Activated gamma-delta T cell (primary cell): ENCODE measurements at places on chromosomes 11 and 22.

GRCh38 chr11:44140805-44141204, 45.3 kb downstream of the EXT2 start:
- DNase-seq, result no peak

GRCh38 chr11:66278363-66279091, 552 bp downstream of the CNIH2 start:
- no peak for DNase-seq

DNA sequence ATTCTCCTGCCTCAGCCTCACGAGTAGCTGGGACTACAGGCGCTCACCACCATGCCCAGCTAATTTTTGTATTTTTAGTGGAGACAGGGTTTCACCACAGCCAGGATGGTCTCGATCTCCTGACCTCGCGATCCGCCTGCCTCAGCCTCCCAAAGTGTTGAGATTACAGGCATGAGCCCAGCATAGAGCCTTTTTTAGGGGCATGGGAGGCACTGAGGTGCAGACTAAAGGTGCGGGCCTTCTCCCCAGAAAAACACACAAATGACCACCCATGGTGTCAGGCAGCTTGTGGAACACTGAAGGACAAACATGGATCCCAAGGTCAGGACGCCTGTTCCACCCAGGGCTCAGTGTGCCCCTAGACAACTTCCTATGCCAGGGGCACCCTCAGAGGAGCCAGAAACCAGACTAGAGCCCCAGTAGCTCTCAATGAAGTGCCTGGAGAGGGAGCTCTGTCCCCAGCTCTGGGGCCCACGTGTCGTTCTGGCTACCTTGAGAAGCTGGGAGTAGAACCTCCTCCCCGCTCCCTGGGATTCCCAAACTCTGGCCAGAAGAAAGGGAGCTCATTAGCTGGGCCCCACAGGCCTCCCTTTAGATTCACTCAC, 21.2 kb upstream of the CD5 start:
- DNase-seq, result no peak

GRCh38 chr11:108938604-108939003, 273.7 kb downstream of the DDX10 start:
- DNase-seq, result no peak

GRCh38 chr11:14418801-14419417, 59.9 kb upstream of the RRAS2 start:
- DNase-seq, result no peak

DNA sequence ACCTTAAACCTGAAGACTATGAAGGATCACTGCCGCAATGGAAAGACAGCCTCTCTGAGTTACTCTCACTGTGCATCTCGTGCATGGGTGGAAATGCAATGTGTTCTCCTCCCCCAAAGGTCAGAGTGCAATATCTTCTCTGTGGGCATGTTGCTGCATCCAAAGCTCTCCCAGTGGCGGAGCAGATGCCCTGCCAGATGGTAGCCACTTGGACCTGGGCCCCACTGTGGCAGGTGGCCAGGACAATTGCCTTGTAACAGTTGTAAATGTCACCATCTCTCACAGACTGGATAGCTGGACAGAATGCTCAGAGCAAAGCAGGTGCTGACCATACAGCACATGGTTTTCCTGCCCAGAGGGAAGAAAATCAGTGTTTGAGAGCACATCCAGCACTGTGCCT, 542.0 kb downstream of the FAM181B start:
- no peak for DNase-seq

DNA sequence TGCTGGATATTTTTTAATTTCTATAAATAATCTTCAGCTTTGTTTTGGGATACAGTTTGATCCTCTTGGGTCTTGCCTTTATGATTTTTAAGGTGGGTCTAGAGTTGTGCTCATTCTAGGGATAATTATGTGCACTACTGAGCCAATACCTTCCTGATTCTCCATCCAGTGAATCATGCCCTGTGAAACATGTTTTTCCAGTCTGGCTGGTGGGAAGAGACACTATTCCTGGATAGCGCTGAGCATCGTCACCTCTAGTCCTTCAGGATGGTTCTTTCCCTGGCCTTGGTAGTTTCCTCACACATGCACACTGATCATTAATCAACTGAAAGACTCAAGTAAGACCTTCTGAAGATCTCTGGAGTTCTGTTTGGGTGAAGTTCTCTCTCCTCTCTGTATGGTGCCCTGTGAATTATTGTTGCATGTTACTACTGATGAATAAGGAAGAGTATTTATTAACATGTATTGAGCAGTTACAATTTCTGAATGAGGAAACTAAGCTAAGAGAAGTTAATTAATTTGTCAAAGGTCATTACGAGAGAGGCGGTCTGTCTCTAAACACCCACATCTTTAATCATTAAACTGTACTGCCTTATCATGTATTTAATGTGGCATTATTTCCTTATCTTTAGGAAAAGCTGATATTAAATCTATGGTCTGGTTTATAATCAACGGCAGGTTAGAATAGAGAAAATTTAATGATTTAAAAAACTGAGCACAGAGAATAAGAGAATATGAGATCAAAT, 39.1 kb upstream of the LIPT2 start:
- no peak for DNase-seq

GRCh38 chr11:41659985-41660384, 200.5 kb upstream of the LRRC4C start:
- no peak for DNase-seq

DNA sequence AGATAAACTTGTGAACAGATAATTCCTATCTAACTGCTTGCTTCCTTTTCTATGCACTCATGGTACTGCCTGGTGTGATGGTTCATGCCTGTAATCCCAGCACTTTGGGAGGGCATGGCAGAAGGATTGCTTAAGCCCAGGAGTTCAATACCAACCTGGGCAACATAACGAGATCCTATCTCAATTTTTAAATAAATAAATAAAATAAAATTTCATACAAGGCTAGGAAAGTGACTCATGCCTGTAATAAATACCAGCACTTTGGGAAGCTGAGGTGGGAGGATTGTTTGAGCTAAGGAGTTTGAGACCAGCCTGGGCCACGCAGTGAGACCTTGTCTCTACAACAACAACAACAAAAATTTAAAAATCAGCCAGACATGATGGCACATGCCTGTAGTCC, 166.6 kb downstream of the COMMD9 start:
- no peak for DNase-seq

DNA sequence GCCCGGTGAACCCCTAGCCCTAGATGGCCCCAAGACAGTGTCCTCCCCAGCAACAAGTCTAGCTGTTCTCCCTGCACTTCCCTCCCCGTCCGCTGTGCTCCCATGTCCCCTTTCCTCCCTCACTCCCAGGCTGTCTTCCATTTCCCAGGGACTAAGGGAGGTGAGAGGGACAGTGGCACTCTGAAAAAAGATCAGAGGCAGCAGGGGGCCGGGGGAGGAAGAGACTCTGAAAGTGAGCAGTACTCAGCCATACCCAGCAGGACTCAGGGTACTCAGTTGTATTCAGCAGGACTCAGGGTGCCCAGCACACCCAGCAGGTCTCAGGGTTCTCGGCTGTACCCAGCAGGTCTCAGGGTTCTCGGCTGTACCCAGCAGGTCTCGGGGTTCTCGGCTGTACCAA, 48.4 kb upstream of the THY1 start:
- DNase-seq, result no peak

- DNase-seq, result no peak
Observed at GRCh38 chr22:43101306-43101705, 9.2 kb upstream of the BIK start.

DNA sequence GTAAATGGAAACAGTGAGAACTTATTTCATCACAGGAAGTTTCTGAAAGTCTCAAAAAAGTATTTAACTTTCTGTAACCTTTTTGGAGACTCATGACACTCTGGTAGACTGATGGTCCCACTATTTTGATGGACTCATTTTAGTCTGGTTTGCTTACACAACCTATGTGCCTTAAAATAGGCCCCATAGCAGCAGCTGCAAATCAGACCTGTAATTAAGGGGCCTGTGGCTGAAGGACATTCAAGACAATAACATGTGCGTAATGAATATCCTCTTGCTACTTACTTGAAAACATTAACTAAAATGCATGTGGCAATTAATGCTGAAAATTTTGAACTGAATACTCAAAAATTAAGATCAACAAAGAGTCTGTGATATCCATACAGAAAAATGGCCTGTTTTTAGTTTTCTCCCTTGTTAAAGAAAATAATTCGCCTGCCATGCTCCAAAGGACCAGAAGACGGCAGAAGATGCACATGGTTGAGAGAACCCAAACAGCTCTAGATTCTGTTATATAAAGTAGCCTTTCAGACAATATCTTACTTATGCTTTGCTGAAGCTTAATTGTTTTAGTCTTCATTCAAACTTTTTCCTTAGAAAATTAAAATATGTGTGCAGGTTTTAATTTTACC, 568.5 kb downstream of the KCNA4 start:
- no peak for DNase-seq

GRCh38 chr11:70065318-70066135, 12.6 kb upstream of the ANO1 start:
- no peak for DNase-seq

DNA sequence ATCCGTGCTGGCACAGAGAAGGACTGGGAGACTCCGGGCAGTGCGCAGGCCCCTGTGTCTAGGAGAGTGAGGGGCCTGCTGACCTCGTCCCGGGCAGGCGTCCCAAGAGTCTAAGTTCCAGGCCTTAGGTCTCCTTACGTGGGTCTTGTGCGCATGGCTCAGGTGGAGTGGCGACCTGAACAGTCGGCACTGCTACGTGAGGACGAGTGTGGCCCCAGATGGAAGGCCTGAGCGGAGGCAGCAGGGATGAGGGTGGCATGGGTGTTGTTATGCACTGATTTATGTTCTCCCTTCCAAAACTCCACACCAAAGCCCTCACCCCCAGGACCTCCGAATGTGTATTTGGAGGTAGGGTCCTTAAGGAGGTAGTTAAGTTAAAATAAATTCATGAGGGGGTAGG, 20.7 kb upstream of the SEPTIN5 start:
- DNase-seq, result no peak

GRCh38 chr11:83282084-83282716, 4.0 kb downstream of the CCDC90B start:
- DNase-seq, result no peak

DNA sequence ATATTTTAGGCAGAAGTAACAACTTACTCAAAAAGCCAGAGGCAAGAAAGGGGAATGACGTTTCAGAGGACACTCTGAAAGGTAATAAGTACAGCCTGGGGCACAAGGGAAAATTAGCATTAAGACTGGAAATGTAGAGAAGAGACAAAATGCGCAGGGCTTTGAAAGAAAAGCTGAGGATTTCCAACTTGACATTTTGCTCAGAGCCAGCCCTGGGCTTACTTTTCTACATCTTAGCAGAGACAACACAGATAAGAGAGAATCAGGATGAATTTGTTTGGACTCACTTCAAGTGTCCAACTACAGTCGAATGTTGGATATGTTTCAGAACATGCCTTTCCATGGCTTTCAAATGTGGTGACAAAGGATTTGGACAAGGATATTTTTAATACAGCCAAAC, 808.9 kb upstream of the LUZP2 start:
- DNase-seq, result no peak

DNA sequence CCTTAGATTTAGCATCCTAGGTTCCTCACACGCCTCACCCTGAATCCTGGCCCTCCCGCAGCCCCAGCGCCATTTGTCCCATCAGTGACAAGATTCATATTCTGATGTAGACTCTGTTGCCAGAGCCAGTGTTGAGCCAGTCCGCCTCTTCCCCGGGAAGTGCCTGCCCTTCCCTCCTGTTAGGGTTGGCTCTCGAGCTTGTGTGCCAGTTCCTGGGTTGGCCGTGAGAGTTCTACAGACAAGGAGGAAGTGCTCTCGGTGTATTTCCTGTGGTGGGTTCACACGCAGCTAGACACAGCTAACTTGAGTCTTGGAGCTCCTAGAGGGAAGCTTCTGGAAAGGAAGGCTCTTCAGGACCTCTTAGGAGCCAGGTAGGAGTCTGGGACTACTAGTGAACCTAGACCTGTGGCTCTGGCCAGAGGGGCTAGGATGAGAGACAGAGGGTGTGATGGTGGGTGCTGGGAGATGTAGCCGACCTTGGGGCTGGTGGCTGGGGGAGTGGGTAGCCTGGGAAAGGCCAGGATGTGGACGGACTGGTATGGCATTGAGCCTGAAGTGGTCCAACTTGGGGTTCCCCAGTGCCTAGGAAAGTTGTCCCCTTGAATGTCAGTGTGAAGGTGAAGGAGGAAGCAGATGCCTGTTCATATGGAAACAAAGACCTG, at the start of gene IL18BP:
IL18BP (plus strand) TSS at position 261 of the 662 bp plus-strand sequence. CDS start 1,076 bp downstream, outside the sequence.
- no peak for DNase-seq

- no peak for DNase-seq
Observed at GRCh38 chr11:37110385-37110784, 512.3 kb upstream of the RAG2 start.

DNA sequence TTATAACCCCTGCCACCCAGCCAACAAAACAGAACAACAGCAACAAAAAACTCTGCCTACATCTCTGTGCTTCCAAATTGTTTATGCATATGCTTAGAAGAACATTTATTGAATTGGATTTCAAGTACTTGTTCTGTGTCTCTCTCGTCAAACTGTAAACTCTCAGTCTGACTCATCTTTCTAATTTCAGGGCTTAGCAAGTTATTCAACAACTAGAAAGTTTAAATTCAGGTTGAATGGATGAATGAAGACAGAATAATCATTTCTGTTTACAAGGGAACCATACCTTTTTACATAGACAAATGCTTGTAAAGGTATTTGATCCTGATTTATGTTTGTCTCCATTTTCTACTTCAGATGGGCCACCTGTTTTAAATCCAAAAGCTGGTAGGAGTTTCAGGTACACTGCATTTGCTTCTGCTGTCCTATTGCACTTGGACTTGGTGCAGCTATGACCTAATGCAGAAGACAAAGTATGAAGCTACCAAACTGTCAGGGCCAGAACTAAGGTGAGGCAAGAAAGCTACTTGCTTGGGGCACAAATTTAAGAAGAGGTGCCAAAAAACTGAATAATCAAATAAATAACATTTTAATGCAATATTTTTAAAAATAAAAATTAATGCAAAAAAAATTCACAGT, 1.6 kb upstream of the FBXO3 start:
- no peak for DNase-seq

DNA sequence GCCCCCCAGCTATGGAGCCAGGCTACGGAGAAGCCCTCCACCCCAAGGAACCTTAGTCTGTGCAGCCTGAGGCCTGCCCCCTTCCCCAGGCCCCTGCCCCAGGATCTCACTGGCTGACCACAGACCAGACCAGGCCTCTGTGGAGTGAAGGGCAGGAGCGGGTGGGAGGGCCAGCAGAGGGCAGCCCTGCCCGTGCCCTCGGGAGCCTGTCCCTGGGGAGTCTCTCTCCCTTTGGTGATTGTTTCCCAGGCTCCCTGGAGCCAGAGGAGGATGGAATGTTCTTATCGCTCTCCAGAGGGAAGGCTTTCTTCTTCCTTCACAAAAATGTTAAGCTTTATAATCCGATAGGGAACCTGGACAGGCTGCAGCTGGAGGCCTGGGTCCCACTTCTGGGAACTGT, 455.3 kb downstream of the SOX6 start:
- DNase-seq, result no peak

GRCh38 chr11:75499423-75500190, 26.1 kb downstream of the GDPD5 start:
- DNase-seq, result no peak

DNA sequence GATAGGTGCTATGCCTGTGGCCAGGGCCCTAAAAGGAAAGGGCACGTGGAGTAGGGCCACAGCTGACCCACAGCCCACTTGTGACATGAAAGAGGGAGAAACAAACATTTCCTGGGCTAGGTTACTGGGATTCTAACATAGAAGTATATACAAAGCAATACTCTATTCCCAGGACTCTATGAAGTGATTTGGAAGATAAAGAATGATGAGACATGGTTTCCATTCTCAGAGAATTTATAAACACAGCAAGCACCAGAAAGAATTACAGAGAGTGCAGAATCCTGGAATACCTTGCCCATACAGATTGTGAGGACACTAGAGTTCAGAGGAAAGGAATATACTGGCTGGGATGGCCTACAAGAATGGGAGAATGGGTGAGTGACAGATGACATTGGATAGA, 86.4 kb downstream of the KIRREL3 start:
- no peak for DNase-seq
